ENCODE measurements at places on chromosomes 3 and 15.

GRCh38 chr15:62087671-62088352, 21.0 kb downstream of the C2CD4A start:
- DNase-seq = no peak

GRCh38 chr15:62109982-62110851, 43.4 kb downstream of the C2CD4A start:
- DNase-seq = no peak

DNA sequence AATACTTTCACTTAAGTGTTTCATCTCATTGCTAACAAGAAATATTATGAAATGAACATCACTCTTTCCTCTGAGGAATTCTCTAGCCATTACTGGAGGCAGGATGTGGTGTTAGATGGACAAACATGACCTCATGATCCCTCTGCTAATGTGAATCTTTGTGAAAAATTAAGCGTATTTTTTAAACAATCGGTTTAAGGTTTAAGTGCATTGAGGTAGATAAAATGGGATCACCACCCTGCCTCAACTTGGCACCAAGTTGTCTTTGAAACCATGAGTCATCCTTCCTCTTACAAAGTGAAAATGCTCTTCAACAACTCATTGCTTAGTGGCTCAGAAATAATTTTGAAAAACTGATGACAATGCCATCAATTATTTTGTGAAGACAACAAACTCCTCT, 76.0 kb upstream of the DCBLD2 start:
- DNase-seq = no peak

GRCh38 chr15:58222679-58223078, 84.5 kb downstream of the AQP9 start:
- DNase-seq = no peak

- no peak for DNase-seq
Measured at GRCh38 chr3:45118615-45119071, 27.5 kb downstream of the CDCP1 start.

DNA sequence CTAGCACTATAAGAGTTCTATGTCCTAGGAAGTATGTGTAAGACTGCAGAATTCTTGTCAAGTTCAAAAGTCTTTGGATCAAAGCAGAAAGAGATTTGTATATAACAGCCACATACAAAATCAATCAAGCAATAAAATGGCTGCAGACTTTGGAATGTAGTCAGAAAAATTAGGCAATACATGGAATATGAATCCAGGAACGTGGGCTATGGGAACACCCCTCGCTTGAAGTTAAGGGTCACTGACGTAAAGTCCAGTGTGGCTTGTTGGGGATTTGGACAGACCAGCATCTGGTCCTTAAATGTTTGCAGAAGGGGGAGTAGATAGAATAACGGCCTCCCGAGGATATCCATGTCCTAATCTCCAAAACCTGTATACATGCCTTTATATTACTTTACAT, 178.6 kb downstream of the ADAMTS9 start:
- DNase-seq = no peak
